ENCODE measurements at places on chromosomes 12 and 14. TPM values are rescaled to one million over a fixed set of nuclear protein-coding genes. Genes with fewer than 3 reads are reported as not detected.
A peak's percentile ranks its signal among the peaks of the same experiment; 100 is the strongest.

The GPD1 gene
- not detected for total RNA-seq

The NANOG gene
- total RNA-seq: not detected

DNA sequence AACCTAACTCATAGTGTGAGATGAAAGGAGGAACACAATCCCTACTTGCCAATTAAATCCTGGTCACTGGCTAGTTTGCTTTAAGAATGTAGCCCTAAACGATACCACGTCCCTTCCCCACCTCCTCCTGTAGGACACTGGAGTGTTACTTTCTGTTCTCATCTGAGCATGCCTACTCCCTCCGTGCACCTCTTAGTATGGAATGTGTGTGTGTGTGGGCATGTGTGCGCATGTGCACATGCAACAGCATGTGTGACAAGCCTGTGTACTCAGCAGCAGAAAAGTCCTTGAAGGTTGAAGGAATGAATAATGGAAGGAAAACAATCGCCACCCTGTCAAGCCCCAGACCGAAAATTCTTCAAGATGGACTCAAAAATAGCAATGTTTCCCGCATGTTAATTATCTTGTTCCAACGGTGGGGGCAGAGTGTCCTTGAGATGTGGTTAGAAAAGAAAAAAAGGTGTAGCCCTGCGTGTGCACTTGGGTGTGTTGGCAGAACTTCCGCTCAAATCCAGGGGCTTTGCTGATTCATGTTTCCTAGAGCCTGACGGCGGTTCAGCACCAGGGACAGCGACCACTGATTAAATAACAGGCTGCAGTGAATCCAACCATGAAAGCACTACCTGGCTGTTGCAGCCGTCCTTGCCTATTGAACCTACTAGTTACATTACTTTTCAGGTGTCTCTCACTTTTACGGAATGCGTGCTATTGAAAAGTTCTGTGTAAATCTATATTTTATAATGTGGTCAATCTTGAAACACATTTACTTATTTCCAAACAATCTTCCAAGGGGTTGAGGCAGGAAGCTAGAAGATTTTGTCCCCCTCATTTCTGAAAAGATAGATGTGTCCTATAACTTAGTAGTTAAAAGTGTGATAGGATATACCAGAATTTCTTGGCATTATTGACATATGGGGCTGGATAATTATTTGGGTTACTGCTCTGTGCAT, 79.8 kb downstream of the SRRM4 start:
- DNase-seq: peak; percentile 19

DNA sequence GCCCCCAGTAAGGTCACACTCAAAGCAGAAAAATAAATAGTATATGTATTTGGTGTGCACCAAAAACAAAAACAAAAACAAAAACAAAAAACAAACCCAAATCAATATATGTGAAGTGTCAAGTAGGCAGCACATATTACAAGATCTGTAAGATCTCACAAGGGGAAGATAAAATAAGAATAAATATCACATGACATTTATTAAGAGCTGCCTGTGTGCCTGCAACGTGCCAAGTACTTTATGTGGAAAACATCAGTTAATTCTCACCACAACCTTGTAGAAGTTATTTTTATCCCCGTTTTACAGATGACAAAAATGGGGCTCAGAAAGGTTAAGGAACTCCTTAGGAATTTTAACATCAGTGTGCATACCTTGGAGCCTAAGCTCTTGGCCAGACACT, 26.6 kb downstream of the TRIM9 start:
- DNase-seq: no peak

DNA sequence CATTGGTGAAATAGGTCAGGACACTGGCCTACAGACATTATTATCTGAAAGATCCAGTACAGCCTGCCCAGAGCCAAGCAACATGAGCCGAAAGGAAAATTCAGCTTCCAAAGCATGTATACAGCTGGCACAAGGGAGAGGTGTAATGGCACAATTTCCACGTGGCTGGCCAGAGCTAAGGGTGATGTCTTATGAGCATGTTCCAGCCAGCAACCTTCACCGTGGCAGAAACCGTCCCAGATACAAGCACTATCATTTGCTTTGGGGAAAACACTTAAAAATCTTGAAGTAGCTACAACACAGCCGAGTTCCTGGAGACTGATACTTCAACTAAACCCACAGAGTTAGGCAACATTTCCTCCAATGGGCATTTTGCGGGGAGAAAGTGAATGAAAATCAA, 44.5 kb downstream of the CORO1C start:
- DNase-seq: no peak

DNA sequence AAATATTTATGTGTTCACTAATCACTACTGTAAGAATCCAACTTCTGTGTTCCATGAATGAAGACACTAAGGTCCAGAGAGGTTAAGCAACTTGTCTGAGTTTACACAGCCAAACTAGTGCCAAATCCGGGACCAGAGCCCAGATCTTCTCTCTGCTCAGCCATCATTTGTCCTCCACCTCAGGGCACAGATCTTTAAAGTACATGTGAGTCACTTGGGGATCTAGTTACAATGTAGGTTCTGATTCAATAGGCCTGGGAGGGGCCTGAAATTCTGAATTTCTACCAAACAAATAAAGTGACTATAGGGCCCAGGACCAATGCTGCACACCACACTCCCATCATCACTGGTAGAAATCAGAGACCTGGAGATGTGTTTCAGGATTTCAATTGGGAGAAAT, 162.9 kb downstream of the GXYLT1 start:
- DNase-seq: peak; percentile 54

The TSPAN11 gene
- 2.6 TPM for total RNA-seq

The PTHLH gene
- total RNA-seq: 0.26 TPM

GRCh38 chr14:24426150-24426911, 3.1 kb downstream of the CBLN3 start:
- no peak for DNase-seq

DNA sequence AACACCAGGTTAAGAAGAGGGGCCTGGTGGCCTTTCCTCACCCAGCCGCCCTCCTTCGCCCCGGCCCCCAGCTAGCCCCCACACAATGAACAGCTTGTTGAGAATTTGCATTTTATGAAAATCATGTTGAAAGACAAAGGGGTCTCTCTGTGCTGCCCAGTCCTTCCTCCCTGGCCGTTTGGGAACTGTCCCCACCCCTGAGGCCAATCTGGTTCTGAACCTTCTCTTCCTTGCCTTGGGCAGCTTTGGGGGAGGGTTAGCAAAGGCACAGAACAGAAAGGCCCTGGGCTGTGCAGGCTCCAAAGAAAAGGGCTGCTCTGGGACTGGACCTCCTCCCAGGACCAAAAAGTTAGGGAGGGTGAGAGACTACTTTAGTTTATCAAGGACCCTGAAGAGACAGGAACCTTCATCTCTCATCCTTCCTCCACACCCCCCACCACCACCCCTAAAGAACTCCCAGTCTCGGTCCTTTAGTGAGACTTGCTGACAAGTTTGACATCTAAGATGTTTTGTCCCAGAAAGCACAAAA, 1.3 kb downstream of the TAMALIN start:
- DNase-seq: no peak

DNA sequence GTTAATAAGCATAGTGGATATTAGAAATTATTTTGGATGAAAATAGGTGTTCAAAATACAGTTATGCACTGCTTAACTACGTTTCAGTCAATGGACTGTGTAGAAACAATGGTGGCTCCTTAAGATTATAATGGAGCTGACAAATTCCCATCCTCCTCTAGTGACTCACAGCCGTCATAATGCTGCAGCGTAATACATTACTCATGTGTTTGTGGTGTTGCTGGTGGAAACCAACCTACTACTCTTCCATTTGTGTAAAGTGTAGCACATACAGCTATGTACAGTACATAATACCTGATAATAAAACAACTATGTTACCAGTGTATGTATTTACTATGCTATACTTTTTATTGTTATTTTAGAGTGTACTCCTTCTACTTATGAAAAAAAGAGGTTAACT, 111.2 kb upstream of the TMCC3 start:
- peak; percentile 92 for DNase-seq

DNA sequence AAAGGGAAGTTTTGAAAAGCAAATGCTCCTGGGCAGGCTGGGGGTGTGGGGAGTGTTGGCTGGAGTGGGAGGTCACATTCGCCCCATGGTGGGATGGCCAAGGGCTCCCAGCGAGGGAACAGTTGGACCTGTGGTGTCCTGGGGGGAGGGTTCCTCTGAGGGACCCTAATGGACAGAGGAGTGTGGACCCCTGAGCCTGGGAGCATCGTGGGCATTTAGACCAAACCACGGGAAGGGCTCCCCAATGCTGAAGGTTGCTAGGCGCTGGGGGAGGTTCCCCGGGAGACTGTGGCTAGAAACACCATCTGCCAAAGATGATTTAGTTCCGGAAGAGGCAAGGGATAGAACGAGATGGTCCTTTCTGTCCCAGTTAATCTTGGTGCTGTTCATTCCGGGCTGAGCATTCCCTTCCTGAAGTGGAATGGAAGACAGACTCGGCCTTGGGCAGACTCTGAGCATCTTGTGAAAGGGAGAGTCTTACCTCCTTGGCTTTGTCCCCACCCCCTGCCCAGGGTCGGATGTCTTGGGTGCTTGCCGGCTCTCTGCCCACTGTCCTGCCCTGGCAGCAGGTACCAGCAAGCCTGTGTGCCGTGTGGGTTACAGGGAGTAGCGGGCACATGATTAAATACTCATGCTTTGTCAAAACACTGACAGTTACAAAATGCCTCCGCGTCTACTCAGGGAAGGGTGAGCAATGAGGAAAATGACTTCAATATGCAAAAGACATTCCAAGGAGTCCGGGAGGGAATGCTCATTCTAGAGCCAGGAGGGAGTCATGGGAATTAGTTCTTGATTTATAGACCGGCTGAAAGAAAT, 215.9 kb downstream of the CACNA1C start:
- DNase-seq: peak; percentile 12

DNA sequence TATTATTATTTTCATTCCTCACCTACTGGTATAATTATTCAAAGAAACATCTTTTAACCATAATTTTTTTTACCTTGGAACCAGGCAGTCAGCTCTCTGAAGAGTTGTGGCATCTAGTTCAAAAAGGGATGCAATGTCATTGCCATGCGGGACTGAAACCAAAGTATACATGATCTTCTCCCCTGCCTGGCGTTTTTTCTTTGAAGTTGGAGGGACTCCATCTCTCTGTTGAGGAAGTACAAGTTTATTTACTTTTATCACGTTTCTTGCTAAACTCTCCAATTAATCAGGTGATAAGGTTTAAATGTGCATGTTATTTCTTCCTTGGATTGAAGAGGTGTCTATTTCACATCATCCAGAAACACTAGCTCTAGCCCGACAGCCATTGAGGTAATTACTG, 146.6 kb downstream of the ITPR2 start:
- DNase-seq: no peak

GRCh38 chr12:53120685-53121525, 17.6 kb downstream of the SOAT2 start:
- no peak for DNase-seq

The CCDC196 gene
- total RNA-seq: not detected

DNA sequence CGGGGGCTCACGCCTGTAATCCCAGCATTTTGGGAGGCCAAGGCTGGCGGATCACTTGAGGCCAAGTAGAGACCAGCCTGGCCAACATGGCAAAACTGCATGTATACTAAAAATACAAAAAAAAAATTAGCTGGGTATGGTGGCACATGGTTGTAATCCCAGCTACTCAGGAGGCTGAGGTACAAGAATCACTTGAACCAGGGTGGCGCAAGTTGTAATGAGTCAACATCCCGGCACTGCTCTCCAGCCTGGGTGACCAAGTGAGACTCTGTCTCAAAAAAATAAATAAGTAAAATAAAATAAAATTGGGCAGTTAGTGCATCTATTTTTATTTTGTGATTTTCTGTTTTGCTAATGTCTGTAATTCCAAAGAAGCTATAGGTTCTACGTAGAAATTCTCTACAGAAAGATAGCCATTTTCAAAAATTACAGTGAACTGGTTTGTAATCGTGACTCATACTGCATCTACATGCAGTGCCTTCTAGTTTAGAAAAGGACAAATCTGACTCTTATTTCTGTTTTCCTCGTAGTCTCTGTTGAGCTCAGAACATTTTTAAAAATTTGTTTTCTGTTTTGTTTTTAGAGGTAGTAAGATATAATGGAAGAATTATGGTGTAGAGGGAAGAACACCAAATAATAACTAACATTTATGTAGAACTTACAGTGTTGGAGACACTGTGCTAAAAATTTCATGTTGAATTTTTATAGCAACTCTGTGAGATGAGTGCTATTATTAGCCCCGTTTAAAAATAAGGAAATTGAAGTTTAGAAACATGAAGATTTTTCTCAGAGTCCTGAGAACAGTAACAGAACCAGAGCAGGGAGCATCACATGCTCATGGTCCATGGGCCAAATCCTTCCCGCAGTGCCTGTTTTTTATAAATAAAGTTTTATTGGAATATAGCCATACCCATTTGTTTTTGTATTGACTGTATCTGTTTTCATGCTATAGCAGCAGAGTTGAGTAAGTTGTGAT, 201.2 kb downstream of the SYNE2 start:
- DNase-seq: peak; percentile 12

DNA sequence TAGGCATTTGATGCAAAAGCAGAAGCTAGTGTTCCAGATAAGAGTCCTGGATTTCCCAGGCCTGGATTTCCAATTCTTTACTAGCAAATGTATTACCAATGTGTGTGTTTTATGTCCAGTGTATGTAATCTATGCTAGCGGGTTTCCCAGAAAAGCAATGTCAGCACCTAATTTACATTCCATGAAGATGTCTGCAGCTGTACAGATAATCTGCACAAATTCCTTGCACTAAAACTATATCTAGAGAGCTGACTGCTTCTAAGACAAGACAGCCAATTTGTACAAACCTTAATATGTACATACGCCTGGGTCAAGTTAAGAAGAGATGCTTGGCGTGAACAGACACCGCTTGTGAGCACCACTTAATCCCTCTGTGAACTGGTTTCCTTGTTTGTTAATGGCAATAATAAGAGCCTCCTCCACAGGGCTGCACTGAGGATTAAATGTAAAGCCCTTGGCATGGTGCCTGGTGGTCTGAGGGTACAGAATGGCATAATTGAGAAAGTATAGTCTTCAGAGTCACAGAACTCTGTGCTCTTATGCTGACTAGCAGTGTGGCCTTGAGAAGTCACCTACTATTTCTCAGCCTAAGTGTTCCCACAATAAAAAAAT, 185.6 kb downstream of the EPS8 start:
- DNase-seq: peak; percentile 44

The SLC4A8 gene
- 3.3 TPM for total RNA-seq

The ZFHX2 gene
- total RNA-seq: 0.33 TPM

The KIF21A gene
- 2.8 TPM for total RNA-seq

DNA sequence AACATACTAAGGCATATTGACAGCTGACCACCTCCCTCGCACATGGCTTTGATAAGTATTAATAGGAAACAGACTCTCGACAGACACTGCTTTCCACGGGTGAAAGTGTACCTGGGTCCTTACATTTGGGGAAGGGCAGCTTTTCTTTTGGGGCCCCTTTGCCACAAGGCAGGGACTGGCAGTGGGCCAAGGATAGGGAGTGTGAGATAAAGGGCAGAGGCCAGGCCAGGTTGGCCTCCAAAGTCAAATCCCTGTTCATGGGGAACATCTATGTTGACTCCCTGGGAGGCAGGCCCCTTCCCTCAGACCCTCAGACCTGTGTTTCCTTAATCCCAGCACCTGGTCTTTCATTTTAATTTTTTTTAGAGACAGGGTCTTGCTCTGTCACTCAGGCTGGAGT, 19.4 kb upstream of the FBXO21 start:
- no peak for DNase-seq

DNA sequence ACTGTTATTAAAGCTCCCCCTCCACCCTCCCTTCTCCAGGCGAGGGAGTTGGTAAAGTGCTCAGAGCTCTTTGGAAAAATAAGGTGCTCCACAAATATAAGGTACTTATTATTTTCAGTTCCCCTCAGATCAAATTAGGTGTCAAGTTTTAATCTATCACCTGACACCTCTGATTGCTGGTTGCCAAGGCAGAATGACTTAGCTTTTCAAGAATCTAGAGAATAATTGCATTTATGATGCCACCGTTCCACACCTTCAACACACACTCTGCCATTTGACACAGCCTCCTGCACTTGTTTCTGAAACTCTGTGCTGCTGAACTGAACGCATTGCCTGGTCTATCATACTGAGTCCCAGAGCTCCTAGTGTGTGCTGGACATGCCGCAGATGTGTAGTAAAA, 128.6 kb downstream of the CRACR2A start:
- no peak for DNase-seq

Measured in fibroblast of lung (primary cell).